ENCODE measurements at places on chromosomes 11 and 22.
A peak's percentile ranks its signal among the peaks of the same experiment; 100 is the strongest.

- no peak for DNase-seq
Measured at GRCh38 chr22:19998991-19999820, 17.4 kb downstream of the ARVCF start.

DNA sequence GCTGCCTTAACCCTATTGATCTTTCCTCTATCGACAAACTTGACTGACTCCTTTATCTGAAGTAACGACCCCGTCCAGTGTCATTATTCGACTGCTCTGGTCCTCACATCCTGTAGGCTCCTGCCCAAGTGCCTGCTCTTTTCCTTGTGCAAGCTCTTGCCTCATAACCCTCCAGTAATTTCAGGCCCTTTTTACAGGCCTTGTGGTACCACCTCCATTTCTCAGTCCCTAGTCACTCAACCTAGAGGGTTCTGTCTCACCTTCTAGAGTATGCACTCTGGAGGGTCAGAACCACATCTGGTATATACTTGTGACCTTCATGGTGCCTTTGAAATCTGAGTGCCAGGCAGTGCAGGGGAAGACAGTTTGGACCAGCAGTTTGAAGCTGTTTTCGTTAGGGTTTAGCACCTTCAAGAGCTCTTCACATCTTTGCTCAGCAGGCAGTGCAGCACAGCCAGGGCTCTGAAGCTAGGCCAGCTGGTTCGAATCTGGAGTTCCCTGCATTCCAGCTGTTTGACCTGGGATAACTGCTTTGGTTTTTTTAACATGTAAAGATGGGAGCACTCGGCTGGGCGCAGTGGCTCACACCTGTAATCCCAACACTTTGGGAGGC lies 11.2 kb downstream of the SNRPD3 start:
- no peak for DNase-seq

GRCh38 chr11:3058753-3059664 lies 1.8 kb upstream of the CARS1 start:
- no peak for DNase-seq

- no peak for DNase-seq
Measured at GRCh38 chr11:69770540-69770939, 4.6 kb downstream of the FGF4 start.

- peak; percentile 19 for DNase-seq
Measured at GRCh38 chr11:19903620-19904069, 191.0 kb downstream of the NAV2 start.

GRCh38 chr11:35980686-35981390 lies 37.0 kb downstream of the LDLRAD3 start:
- no peak for DNase-seq

DNA sequence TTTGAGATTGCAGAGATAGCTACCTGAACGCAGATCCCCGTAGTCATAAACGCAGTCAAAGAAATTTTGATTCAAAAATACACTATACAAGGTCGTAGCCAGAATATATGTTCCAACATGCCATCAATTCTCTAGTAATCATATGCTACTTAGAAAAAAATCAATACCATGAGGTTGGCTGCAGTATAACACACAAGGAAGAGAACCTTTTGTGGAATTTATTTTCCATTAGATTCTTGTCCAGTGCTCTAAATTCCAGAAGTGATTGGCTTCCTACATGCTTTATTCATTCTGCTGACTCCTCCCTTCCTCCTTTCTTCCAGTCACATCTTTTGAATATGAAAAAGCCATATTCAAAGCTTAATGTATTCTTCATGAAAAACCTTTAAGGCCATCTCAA lies 189.9 kb downstream of the NTM start:
- DNase-seq = no peak

DNA sequence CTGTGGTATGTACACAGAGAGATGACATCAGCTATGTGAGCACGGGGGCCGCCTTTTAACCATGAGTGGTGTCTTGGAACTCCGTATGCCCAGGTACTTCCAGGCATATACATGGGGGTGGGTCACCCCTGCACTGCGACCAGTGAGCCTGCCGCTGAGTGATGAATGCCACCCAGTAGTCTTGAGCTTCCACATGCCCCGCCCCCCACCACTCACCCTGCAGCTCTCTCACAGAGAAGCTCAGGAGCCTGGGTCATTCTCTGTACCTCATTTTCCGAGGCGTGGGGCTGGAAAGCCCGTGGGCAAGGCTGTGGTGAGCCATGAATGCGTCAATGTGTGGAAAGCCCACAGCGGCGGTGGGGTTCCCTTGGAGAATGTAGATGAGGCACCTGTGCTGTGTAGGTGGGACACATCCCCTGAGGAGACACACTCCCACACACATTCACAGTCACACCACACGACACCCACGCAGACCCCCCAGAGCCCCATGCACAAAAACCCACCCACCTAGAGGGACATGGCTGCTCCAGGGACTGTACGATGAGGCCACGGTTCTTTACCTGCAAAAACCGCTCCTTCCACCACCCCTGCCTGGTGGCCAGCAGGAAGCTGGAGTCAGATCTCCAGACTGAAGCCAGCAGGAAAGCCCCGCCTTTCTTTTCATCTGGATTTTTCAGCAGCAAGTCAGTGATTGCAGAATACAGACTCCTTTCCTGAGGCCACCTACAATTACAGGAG lies 67.6 kb downstream of the PIWIL3 start:
- no peak for DNase-seq

DNA sequence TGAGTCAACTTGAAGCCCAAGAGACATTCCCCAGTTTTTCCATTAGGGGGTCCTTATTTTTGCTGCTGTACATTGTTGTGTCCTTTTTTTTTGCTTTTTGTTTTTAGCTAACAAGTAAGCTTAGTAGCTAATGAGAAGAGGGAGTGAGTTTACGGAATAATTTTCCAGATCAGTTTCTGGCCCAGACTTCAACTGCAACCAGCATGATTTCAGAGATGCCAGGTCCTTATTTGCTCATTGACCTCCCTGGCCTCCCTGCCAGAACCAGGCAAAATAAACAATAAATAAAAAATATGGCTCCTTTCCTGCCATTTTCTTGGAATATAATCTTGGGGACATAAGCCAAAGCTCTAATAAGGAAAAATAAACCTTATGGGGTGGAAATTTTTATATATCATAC lies 185.9 kb downstream of the FAT3 start:
- DNase-seq = no peak

- no peak for DNase-seq
Measured at GRCh38 chr22:24580276-24580675, 12.6 kb downstream of the LRRC75B start.

- DNase-seq = no peak
Measured at GRCh38 chr11:56163804-56164203, 3.7 kb upstream of the OR8K5 start.

DNA sequence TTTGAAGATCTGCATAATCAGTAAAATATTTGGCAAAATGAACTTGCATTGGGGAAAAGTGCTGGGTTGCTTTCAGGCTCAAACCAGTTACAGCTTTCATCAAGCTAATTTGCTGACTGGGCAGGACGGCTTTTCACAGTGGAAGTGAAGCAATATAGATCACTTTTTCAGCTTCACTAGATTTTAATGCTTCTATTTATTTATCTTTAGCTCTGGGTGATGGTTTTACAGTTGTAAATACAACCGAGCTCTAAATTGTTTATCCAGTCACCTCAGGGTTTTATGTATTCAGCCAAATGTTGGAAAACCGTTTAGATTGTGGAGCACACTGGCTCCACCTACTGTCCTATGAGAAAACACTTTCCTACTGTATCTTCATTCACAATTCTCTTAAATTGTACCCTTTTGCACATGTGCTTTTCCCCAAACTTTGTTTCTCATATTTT lies 58.2 kb downstream of the ACER3 start:
- DNase-seq = no peak

DNA sequence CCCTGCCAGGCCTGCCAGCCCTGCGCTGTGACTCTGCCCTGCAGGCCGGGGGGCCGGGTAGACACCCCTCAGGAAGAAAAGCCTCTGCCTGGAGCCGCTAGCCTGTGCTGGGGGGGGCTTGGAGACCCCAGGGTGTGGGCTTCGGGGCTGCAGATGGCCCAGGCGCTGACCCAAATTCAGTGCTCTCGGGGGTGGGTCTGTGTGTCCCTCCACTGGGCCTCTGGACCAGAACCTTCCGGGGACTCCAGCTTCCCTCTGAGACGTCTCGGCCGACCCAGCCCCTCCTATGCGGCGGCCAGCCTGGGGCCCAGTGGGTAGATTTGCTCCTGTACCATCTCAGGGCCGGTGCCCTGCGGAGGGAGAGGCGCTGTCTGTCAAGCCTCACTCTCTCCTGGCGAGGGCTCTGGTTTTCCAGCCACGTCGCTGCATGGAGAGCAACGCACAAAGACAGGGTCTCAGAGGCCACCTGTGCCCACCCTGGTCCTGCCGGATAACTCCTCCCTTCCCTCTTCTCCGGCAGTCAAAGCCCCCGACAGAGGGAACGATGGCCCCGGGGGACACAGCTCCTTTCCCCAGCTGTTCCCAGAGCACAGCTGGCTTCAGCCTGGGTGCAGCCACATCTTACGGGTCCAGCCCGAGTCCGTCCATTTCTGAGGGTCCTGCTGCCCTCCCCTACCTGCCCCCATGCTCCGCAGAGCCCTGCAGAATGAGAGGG lies 40.1 kb upstream of the TOLLIP start:
- no peak for DNase-seq

DNA sequence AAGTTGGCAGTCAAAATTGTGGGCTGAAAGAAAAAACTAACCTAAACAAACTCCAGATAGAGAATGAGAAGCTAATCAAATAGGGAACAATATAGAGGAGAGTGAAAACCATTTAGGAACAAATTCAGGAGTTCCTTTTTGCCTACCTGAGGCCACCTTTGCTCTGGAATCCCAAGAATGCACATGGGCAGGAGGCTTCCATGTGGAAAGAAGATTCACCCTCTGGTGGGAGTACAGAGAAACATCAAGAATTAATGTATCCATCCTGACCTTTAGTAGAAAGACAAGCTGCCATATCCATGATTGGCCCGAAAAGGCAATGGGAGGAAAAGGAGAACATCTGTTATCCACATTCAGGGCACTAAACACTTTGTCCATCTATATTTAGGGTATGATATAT lies 35.0 kb upstream of the MRGPRX1 start:
- no peak for DNase-seq

GRCh38 chr22:27784120-27784475 lies 17.5 kb downstream of the MN1 start:
- DNase-seq = no peak

GRCh38 chr11:130881475-130882137 lies 34.7 kb downstream of the SNX19 start:
- no peak for DNase-seq

GRCh38 chr11:59151761-59152160 lies 9.1 kb downstream of the FAM111A start:
- DNase-seq = no peak

DNA sequence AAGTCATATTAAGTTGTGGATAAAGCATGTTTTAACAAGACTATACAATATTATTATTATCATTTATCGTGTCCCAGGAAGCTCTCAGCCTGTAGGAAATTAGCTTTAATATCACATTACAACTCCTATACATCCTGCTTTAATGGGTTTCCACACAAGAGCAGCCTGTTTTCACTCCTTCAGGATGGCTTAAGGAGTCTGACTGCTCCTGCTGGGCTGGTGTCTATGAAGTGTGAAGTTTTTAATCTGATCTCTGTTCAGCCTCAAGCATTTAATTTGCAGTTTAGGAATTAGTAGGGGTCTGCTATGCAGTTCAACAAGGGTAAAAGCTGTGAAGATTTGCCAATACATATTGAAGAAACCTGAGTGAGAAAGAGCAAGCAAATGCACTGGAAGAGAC lies 653.4 kb upstream of the LRRC4C start:
- no peak for DNase-seq

- no peak for DNase-seq
Measured at GRCh38 chr11:2193099-2193887, 21.7 kb upstream of the TH start.

GRCh38 chr11:38756537-38756936 lies 2158.5 kb upstream of the RAG2 start:
- no peak for DNase-seq

DNA sequence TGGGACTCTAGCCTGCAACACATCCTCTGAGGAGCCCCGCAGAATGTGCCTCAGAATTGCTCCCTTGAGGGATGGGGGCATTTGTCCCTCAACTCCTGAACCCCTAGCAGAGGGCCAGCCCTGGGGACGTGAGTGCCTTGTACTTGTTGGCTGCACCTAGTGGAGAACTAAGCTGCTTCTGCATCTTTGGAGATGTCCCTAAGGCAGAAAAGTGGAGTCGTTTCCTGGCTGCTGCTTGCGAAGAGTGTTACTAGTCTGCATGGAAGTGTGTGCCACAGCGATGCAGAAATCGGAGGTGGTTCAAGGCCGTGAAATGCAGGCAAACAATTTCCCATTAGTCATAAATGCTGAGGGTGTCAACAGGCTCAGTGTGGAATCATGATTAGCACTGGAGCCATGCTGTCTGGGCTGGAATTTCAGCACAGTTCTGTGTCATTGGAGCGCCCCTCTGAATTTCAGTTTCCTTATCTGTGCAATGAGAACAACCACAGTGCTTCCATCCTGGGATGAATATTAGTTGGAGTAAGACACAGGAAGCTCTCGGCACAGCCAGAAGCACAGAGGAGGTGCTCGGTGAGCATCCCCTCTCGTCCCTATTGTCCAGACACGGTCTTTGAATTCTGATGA lies 56.5 kb downstream of the MIAT start:
- no peak for DNase-seq

- no peak for DNase-seq
Measured at GRCh38 chr22:30998329-30998728, 29.3 kb downstream of the TUG1 start.

DNA sequence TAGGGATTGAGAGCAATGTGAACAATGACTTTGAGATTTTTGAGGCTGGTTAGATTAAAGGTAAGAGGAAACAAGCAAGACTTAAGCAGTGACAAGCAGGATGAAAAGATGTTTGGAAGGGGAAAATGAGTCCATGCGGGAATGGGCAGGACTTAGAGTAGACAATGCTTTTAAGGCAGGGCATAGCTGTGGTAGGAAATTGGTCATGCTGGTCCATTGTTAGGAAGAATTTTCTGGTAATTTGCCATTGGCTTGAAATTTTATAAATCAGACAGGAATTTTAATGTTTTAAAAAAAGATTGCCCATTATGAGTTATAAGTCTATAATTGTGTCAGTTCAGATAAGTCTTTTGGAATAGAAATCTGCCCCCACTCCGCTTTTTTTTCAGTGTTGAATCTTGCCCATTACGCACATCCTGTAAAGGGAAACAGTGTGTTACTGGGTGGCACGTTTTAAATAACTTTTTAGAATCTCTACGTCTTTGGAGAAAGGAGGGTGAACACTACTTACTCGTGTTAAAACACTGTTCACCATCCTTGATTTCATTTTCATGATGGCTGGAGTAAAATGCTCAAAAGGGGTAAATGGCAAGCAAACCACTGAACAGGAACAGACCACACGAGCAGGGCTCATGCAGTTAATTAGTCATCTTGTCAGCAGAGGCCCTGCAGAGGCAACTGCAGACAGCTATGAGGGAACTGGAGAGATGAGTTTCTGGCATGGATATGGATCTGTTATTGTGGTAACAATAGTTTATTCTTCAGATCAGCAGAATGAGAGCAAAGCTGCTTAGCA lies 25.0 kb downstream of the SWAP70 start:
- DNase-seq = no peak

GRCh38 chr11:130473795-130474377 lies 25.4 kb downstream of the ADAMTS15 start:
- DNase-seq = no peak

GRCh38 chr11:41392596-41392995 lies 66.9 kb downstream of the LRRC4C start:
- DNase-seq = no peak
